NCI-H524 (cell line): ENCODE measurements at places on chromosomes 16 and 17.

GRCh38 chr17:81453076-81453475 is 57.8 kb downstream of the BAHCC1 start:
- peak; percentile 31 for DNase-seq

DNA sequence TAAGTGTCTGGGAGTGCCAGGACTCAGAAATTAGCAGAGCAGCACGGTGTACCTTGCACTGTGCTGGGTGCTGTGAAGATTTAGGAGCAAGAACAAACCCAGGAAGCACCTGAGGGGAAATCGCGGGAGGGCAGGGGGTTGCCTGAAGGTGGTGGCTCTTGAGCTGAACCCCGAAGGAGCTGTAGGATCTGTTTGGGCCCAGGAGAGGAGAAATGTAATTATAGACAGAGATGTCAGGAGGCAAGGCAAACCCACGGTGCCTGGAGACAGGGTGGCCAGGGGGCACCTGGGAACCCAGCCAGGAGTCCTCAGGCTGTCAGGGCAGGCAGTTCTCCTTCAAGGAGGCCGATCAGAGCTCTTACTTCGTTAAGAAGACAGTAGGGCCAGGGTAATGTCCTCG is 109.1 kb downstream of the C16orf78 start:
- no peak for DNase-seq

DNA sequence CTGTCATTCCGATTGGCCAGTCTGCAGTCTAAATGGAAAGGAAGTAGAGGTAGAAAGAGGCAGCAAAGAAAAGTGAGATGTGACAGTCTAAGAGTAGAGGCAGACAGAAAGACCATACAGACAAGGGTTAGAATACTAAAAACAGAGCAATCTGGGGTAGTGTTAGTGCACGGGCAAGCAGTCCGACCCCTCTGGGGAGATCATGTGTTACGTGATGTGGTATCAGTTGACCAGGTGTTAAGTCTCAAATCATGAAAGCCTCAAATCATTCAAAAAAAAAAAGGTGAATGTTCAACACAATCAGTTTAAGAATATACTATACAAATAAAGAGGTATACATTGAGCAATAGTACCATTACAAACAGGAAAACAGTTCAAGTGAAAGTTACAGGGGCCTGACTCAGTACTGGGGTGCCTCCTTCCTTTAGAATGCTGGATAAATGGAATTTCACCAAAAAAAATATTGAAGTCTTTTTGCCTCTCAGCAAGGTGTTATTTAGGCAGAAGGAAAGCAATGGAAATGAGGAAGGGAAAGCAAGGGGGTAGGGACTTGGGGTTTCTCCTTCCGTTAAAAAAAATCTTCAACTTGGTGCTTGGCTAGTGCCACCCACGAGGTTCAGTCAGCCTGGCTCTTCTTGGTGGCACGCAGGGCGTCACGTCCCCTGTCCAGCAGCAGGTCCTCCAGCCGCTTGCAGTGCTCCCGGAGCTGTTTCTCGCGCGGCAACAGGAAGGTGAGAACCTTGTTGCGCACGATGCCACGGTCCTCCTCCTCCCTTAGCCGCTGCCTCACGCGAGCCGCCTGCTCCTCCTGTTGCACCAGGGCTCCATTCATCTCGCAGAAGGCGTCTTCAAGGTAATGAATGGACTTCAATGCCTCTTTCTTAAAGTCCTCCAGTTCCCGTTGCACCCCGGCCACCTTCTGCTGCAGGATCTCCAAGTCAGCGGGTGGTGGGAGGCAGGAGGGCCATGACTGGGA is 616 bp downstream of the CCDC182 start:
- DNase-seq: no peak

DNA sequence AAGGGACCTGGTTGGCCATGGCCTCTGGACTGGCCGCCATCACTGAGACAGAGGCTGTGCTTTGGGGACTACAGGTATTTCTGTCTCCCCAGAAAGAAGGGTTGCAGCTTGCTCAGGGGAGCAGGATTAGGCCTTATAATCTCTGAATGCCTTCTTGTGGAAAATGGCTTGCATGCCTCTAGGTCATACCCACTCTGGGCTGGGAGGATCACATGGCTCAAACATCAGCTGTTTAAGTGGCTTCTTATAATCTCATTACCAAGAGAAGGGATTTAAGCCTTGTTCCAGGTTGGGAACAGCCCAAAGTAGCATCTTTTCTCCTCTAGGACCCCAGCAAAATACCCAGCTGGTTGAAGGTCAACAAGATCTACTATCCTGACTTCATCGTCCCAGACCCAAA is 19.1 kb downstream of the LIG3 start:
- peak; percentile 73 for DNase-seq

- peak; percentile 40 for DNase-seq
Measured at GRCh38 chr17:79874329-79874981, 35.2 kb upstream of the CBX4 start.

- DNase-seq: no peak
Measured at GRCh38 chr16:10923650-10924214, 18.5 kb downstream of the DEXI start.

- no peak for DNase-seq
Measured at GRCh38 chr16:59356144-59356543, 622.0 kb upstream of the GOT2 start.

- no peak for DNase-seq
Measured at GRCh38 chr16:83789642-83790401, 18.0 kb upstream of the HSBP1 start.

- no peak for DNase-seq
Measured at GRCh38 chr16:67967958-67968399, 458 bp downstream of the SLC12A4 start.

GRCh38 chr17:5555254-5555653 is 29.1 kb downstream of the NLRP1 start:
- no peak for DNase-seq

- DNase-seq: no peak
Measured at GRCh38 chr16:21075252-21075651, 75.4 kb downstream of the DNAH3 start.

DNA sequence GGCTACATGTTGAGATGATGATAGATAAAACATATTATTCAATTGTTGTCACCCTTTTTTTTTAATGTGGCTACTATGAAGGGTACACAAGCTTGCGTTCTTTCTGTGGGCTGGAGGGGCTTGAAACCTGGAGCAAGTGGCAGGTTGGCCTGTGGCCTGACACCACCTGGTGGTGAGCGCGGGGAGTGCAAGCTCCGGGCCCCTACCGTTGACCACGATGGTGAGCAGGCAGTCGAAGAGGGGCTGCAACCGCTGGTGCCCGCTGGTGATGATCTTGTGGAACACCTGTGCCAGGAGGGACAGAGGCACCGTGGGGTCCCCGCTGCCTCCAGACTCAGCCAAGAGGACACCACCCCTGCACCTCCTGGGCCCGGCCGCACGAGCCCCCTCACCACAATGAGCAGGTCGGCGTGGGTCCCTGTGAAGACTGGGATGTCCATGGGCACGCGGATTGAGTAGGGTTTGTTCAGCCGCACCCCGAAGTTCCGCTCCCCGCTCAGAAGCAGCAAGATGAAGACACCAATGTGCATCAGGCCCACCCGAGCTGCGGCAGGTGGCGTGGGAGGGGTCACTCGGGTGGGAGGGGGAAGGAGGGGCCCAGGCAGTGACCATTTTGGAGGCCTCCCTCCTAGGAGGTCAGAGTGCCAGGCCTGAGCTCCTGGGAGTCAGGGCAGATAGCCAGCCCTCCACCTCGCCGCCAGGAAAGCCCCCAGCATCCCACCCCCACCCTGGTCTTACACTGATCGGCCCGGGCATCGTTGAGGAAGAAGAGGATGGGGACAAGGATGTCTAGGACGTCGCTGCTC is 14.4 kb downstream of the HID1 start:
- DNase-seq: peak; percentile 87

- no peak for DNase-seq
Measured at GRCh38 chr16:85621698-85622428, 8.7 kb downstream of the GSE1 start.

DNA sequence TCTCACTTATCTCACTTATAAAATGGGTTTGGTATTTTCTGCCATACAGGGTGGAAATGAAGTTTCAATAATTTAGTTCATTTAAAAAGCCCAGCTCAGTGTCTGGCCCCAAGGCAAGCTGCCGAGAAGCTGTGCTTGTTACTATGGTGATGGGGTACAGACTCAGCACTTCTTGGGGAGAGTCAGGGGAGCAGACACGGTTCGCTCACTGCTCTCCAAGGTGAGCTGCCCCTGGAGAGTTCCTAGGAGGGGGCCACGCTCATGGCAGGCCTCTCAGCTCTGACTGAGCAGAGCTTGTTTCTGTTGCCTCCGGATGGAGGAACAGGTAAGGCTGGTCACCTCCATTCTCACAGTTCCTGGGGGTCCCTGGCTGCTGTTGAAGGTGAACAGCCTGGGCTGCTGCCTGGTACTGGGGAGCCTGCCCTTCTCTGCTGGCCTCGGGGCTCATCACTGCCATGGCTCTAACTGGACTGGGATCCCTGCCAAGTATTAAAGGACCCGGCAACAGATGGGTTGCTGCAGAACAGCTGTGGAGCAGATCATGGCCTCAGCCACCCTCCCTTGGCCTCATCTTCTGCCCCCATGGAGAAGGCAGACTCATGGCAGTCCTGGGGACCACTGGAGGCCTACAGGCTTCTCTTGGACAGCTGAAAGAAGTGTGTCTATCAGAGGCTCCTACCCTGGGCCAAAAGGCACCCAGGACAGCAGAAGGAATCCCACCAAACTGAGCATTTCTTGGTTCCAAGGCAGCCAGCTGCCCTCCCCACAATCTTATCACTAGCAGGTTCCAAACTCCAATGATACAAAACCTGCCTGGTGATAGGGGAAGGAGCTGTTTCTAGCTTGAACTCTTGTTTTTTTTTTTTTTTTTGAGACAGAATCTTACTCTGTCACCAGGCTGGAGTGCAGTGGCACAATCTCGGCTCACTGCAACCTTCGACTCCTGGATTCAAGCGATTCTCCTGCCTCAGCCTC is 25.9 kb upstream of the SPATA32 start:
- DNase-seq: peak; percentile 96

DNA sequence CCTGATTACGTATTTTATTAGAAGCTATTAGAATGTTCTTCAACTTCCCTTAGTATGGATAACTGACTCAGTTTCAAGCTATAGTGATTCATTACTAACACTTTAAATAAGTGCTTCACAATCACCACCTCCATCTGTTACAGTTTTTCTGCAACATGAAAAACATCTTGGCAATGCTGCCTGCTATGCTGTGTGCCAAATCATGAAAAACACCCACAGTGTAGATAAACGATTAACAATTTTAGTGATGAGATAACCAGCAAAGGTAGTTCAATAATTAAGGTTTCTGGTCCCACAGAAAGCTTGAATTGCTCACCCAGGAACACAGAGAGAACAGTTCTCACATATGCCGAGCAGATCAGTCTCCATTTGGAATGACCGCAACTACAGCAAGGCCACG is 51.4 kb upstream of the SLC25A19 start:
- DNase-seq: peak; percentile 67

- DNase-seq: no peak
Measured at GRCh38 chr16:20906341-20907255, 6.0 kb downstream of the LYRM1 start.

GRCh38 chr17:38749223-38750043 is 1.3 kb upstream of the PCGF2 start:
- peak; percentile 79 for DNase-seq

DNA sequence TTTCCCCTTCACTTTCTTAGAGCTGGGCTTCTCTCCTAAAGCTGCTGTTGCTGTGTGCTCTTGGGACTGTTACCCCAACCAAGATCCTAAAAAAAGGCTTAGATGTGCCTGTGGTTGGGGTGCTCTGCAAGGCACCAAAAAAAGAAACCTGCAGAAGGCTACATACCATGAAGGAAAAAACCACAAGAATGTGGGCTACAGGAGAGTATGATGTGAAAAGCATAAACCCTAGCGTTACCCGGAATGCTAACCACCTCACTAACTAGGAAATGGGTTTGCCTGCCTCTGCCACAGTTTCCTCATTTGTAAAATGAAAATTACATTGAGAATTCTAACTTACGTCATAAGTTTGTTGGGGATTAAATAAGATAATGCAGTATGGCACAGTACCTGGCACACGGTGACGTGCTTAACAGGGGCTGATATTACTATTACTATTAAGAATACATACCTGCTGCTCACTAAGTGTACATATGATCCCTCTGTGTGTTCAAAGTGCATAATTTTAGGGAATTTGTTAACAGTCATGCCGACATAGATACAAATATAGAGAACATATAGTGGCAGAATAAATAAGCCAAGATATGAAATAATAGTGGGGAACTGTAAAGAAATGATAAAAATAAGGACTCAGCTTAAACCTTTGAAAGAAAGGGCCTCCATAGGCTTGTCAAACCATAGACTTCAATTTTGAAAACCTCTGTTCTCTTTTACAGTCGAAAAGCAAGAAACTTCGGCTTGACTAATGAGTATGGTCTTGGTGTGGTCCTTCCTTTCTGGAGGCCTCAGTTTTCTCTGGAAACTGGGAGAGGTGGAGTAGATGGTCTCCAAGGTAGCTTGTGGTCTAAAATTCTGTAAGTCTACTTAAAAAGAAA is 177.8 kb upstream of the TBX2 start:
- DNase-seq: no peak

DNA sequence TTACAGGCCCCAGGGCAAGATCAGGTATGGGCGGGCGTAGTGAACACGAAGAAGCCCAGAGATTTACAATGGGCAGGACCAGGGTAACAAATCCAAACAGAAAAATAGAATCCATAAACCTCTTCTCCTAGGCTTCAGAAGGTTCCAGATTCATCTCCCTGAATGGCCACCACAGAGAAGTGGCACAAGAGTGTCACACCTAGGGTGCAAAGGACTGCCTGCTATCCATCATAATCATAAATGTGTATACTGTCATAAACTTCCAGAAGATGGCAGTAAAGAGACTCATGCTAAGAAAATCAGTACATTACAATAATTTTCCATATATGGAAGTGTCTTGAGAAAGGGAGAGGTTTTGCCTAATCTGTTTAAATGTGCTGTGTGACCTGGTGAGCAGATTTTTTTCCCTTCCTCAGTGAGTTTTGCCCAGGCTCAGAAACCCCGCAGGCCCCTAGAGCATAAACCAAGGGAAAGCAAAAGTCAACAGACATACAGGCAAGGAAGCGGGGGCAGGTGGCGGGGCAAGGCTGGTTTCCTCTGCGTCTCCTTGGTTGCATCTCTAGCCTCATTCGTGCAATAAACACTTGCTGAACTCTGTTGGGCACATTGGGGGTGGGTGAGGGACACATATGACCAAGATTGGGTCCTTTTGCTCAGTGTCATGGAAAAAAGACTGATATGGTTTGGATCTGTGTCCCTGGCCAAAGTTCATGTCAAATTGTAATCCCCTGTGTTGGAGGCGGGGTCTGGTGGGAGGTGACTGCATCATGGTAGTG is 92.0 kb upstream of the CDH5 start:
- no peak for DNase-seq

- DNase-seq: no peak
Measured at GRCh38 chr16:23624092-23624491, 17.0 kb downstream of the PALB2 start.

DNA sequence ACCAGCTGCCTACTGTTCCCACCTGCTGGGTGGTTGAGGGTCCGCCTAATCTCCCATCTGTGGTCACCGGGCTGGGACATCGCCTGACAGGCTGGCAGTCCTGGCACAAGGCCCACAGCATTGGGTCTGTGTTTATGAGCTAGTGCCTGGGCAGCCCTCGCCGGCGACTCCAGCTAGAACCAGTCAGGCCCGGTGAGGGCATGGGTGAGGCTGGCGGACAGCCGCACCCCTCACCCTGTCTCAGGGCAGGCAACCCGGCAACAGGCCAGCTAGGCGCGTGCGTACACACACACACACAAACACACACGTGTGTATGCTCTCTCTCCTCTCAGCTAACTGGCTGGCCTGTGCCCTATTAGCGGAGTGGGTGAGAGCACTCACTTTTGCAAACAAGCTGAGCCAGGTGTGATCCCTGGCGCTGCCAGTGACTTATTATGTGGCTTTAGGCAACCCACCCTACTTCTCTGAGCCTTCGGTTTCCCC is 10.4 kb downstream of the HSD11B2 start:
- DNase-seq: peak; percentile 99
